CD4-positive, alpha-beta T cell treated with Interferon alpha-2 for 1 hour (primary cell): ENCODE measurements at places on chromosomes 1 and 21.

- no peak for DNase-seq
Observed at GRCh38 chr1:56289260-56289659, 290.1 kb downstream of the PLPP3 start.

GRCh38 chr1:8020032-8020431 lies 6.1 kb downstream of the ERRFI1 start:
- DNase-seq = no peak

DNA sequence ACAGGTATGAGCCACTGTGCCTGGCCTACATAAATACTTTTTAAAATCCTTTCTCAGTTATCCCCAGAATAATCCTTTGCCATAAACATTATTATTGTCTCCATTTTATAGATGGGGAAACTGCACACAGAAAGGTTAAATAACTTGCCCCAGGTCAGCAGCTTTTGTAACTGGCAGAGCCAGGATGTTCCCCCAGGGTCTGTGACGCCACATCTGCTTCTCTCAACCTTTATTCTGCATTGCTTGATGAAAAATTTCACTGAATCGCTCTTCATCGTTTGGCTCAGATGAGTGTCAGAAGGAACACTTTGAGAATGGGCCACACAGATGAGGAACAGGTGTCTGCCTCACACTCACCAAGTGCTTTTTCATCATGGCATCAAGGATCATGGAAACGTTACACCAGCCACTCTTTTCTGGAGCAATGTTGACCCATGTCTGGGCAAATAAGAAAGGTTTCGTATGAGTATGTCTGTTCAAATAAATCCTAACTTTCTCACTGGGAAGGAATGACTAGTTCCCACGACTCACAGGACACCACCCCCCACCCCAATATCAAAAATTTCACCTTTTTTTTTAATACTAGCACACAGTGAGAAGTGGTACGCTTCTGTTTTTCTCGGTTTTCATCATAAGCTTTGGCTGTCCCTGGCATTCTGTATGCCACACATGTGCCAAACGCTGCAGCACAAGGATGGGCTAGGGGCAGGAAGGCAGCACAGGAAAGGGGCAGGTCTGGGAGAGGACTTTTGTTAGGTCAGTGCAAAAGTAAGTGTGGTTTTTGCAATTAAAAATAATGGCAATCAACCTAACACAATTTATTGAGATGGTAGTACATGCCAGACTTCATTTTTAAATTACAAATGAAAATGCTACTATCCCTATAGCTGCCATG lies 9.0 kb upstream of the PTGFRN start:
- no peak for DNase-seq

- DNase-seq = no peak
Observed at GRCh38 chr1:201707656-201708055, 121.3 kb upstream of the IPO9 start.

DNA sequence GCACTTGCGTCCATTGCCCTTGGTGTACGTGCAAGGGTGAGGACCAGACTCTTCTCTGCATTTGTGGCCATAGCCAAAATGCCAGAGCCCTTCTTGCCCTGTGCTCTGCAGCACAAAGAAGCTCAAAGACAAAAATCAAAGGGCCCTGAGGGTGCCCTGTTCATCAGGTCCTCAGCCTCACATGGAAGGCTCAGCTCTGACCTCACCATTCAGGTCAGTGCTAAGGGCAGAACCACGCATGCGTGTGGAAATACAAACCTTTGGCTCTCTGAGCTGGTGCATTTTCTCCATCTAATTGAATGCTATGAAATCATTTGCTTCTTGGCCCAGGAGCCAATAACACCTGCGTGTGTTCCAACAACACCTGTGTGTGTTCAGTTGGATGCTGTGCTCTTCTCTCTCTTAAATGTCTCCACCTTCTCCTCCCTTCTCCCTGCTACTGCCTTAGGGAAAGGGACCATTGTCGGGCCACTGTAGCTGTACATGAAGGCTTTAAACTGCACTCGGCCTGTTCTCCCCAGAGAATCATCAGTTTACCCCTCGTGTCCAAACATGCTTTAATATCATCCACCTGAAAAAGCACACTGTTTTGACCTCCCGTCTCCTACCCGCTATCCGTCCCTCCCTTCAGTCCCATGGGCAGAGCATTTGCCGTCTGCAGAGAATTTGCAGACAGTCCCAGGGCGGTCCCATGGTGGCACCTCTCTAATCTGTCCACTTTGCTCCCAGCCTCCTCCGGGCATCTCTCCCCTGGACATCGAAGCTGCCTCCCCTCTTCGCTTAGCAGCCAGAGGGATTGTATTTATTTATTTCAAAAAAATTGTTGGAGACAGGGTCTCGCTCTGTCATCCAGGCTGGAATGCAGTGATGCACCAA lies 60.6 kb downstream of the EVA1C start:
- no peak for DNase-seq

DNA sequence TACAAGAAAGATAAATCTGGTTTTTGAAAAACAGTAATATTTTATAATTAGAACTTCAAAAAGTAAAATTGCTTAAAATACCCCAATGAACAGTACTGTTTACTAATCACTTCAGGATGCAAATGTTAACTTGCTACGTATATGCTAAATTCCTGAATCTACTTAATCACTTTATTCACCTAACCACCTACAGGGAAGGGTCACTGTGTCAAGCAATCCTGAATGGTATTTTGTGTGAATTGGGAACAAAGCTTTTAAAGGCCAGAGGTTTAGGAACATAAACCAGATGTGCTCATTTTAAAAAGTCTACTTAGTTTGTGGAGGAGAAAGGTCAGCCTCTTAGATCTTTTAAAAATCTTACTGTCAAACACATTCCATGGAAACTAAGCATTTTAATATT lies 1143.0 kb upstream of the ADGRL2 start:
- DNase-seq = no peak

DNA sequence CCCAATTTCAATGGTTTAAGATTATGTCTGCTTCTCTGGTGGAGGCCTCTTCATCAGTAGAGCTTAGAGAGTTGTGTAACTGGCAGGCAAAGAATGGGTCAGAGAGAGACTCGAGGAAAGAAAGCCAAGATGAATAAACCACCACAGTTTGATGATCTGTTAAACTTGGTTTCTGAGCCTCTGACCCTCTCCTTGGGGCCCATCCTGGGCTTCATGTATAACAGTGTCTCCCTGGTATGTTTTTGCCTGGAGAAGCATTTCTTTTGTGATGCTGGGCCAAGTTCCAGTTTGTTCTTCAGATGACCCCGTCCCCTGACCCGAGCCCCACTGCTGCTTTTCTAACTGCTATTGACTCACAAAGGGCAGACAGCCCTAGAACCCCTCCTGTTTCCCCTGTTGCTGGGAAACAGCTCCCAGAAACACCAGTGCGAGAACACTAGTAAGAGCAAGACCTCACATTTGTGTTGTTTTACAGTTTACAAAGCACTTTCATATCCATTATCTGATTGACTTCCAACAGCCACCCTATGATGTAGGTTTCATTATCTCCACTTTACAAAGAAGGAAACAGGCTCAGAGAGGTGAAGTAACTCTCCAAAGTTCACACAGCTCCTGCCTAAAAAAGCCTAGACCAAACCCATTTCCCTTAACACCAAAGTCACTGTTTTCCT lies 9.0 kb downstream of the CD2 start:
- peak; percentile 78 for DNase-seq

DNA sequence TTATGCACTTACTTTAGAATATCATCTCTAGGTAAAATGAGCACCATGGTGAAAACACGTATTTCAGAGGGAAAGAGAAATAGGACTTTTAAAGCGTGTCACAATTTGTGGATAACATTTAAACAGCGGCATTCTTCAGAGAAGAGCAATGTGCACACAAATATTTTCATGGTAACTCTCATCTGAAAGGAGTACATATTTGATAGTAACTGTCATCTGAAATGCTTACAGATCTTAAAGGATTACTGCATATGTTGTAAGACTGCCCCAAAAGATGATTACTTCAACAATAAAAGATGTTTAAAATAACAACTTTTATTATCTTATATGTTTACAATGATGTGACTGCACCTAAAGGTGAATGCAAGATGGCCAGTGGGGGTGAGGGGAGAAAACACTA lies 408.8 kb downstream of the PLA2G4A start:
- no peak for DNase-seq

DNA sequence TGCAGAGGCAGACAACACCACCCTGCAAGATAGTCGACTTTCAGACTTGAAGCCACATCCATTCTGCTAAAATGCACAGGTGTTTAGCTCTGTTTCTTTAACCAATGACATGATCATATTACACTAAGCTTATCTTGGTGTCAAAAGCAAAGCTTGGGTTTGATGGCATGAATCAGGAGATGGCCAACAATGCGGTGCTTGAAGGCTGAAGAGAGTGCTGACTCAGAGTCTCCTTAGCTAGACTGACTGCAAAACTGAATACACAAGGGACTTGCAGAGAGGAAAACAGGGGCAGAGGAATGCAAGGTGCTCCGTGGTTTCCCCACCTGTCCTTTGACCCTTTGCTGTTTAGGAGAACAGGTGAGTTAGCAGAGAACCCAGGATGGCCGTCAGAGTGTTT lies 262.6 kb downstream of the SIPA1L2 start:
- DNase-seq = no peak

- DNase-seq = no peak
Observed at GRCh38 chr1:89337903-89338302, 26.0 kb upstream of the GBP6 start.

GRCh38 chr1:90945287-90945686 lies 76.5 kb downstream of the ZNF644 start:
- no peak for DNase-seq

DNA sequence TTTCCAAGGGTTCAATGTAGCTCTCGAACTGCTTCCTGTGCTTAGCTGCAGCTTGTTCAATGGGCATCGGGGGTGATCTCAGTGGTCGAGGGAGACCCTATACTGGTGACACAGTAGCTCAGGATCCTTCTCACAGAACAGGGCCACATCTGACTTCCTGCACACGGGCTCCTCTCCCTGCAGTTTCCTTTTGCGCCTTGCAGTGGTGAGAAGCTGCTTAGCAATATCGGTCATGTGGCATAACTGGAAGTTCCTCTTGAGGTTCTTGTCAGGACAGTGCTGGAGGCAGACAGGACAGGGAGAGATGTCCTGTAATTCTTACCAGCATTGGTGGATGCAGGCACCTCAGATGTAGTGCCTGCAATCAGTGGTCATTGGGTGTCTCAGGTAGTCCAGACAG lies 140.5 kb upstream of the MAP1LC3C start:
- DNase-seq = no peak

GRCh38 chr1:153404768-153405167 lies 11.6 kb upstream of the S100A7A start:
- DNase-seq = peak; percentile 62

GRCh38 chr1:42170779-42171621 lies 6.5 kb upstream of the GUCA2A start:
- DNase-seq = no peak

- no peak for DNase-seq
Observed at GRCh38 chr1:95145493-95145892, 28.3 kb downstream of the TLCD4 start.
